ENCODE measurements at places on chromosomes 1 and 21. TPM values are rescaled to one million over a fixed set of nuclear protein-coding genes. Genes with fewer than 3 reads are reported as not detected.

NUF2 gene
- total RNA-seq: 15.4 TPM

SLFNL1 gene
- 1.2 TPM for total RNA-seq

RAVER2 gene
- 18.3 TPM for total RNA-seq

DNA sequence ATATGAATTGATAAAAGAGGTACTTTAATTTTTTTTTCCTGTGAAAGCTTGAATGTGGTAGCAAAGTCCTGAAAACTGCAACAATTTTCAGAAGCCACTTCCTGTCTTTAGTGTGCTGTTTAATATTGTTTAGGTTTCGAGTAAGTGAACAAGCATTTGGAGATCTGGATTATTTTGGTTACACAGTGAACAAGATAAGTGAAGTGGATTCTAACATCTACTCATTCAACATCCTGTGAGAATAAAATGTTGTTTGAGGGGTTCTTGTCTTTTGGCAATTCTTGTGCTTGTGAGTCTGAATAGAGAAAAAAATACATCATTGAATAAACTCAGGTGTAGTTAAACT lies 35.2 kb upstream of the PLA2G4A start:
- H3K27ac ChIP-seq: no peak overlapping the region
- H3K36me3 ChIP-seq: no peaks in the 10 kb centered on the region
- H3K4me1 ChIP-seq: no peaks in the 10 kb centered on the region
- H3K4me3 ChIP-seq: no peak overlapping the region
- DNase-seq: no peak

GRCh38 chr1:221573756-221574155 lies 168.1 kb downstream of the DUSP10 start:
- no peaks in the 10 kb centered on the region for H3K36me3 ChIP-seq
- no peak for DNase-seq
- H3K4me1 ChIP-seq: peaks cover 20% of the 10 kb centered on the region
- no peaks in the 10 kb centered on the region for H3K27me3 ChIP-seq
- no peak overlapping the region for H3K27ac ChIP-seq

- H3K36me3 ChIP-seq: no peaks in the 10 kb centered on the region
- H3K27ac ChIP-seq: no peak overlapping the region
- H3K4me3 ChIP-seq: no peak overlapping the region
- H3K27me3 ChIP-seq: no peaks in the 10 kb centered on the region
These were observed 561.2 kb upstream of the B3GALT2 start for GRCh38 chr1:193747579-193747978.

GRCh38 chr1:55143684-55144083 lies 71.5 kb downstream of the USP24 start:
- DNase-seq: no peak
- H3K36me3 ChIP-seq: peaks cover 25% of the 10 kb centered on the region
- peaks cover 3% of the 10 kb centered on the region for H3K4me1 ChIP-seq
- H3K27me3 ChIP-seq: no peaks in the 10 kb centered on the region
- no peak overlapping the region for H3K27ac ChIP-seq
- H3K4me3 ChIP-seq: no peak overlapping the region

DNA sequence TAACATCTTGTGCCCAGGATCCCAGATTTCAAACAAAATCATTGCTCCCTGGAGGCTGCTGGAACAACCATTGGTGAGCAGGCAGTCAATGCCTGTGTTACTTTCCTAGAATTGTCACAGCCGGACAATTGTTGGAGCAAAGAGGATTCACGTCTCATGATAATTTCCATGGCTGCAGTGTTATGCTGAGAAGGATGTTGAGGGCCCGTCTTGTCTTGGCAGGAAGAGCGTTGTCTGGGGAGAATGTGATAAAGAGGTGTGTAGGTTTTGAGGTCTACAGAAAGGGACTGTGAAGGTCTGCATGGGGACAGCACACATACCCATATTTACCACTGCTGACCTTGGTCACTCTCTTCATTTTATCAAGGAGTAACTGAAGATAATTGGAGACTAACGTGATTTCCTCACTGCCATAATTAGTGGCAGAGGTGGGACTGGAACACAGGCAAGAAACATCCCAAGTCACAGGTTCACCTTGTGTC lies 6.3 kb downstream of the MECR start:
- H3K27me3 ChIP-seq: no peaks in the 10 kb centered on the region
- no peak for DNase-seq
- no peak overlapping the region for H3K4me3 ChIP-seq
- peaks cover under 1% of the 10 kb centered on the region for H3K4me1 ChIP-seq

DNA sequence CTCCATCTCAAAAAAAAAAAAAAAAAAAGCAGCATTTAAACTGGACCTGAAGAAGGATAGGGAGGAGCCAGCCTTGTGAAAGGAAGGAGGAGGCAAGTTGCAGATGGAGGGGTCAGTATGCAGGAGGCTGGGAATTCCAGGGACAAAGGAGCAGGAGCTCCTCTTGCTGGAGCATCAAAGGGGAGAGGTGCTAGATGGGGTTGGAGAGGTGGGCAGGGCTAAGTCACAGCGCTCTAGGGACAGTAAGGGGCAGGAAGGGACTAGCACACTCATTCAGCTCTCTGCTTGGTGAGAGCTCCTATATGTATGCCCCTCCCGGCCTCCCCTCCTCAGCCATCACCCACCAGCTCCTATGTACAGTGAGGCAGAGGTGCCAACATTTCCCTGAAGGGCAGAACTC lies 26.8 kb downstream of the MAP7D1 start:
- no peaks in the 10 kb centered on the region for H3K4me1 ChIP-seq
- peaks cover 17% of the 10 kb centered on the region for H3K36me3 ChIP-seq
- no peaks in the 10 kb centered on the region for H3K27me3 ChIP-seq
- H3K4me3 ChIP-seq: no peak overlapping the region
- peak overlapping the region; percentile 25 for H3K27ac ChIP-seq

Measured in mesothelial cell of epicardium (in vitro differentiated cells).